Transverse colon (tissue), 4 donors: ENCODE measurements at places on chromosomes 13 and 19.

DNA sequence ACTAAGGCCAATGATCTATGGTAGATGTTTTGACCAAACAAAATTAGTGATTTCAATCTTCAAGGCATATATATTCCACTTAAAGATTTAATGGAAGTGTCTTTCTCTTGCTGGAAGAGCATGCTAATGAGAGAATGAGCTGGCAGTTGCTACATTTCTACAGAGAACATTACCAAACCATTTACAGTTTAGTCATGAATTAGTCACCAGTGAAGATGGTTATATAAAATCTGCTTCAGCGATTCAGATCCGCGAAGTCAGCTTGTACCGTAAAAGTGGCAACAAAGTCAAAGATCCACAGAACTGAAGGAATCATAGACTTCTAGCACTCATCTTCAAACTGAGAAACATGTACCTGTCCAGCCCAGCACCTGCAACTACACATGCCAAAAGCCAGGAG lies 156.3 kb downstream of the SLITRK5 start:
- DNase-seq, result no peak

- no peak for DNase-seq
Observed at GRCh38 chr13:109274188-109274821, 512.1 kb downstream of the IRS2 start.

- DNase-seq, result peak; percentile 73
Observed at GRCh38 chr13:51955281-51955771, 55.9 kb downstream of the ATP7B start.

DNA sequence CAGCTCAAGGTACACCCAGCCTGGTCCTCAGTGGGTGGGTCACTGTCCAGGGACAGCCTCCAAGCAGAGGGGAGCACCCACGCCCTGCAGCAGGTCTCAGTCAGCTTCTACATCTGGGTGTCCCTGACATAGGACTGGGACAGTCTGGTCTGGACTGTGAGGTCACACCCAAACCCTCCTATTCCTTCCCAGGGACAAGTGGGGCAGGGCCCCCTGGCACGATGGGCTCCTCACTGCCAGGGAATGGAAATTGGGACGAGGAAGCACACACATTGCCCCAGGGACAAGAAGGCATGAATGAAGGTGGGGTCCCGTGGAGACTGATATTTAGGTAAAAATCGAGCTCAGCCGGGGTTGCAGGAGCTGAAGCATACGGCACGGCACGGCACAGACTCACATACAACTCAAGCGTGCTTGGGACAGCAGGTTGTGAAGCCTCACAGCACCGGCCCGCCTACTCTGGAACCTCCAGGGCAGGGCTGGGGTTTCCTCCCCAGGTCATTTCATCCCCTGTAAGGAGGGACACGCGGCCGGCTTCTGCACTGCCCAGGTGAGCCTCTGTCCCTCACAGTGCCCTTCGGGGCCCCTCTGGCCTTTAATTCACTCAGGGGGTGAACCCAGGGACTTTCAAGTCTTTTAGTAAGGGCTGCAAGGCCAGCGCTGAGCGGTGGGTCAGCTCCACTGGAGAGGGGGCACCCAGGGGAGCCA lies 3.5 kb downstream of the PNMA8B start:
- DNase-seq, result no peak

DNA sequence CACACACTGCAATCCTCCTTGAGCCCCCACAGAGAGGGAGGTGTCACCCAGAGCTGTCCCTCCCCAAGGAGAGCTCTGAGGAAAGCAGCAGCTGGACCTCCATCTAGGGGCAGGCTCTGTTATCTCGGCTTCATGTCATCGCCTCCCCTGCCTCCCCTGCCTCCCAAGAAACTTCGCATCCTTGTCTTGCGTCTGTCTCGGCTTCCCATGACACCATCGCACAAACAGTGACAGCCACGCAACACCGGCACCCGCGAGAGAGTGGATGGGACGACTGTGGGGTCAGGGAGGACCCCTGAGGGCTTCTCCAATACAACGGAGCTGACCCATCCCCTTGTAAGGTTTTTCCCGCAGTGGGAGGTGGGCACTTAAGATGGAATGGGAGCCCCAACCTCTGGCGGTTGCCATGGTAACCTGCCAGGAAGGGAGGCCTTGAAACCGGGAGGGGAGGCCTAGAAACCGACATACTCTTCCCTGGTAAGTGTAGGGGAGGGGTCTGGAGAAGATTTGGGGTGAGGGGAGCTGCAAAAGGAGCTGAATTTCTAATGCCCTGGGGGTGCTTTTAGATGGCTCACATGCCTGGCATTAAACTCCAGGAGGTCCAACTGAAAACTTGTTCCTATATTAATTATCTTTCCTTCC lies 16.3 kb downstream of the TLE2 start:
- no peak for DNase-seq

- DNase-seq, result no peak
Observed at GRCh38 chr19:48726556-48726955, 7.0 kb upstream of the MAMSTR start.

- no peak for DNase-seq
Observed at GRCh38 chr13:45932676-45933075, 81.1 kb upstream of the SIAH3 start.

GRCh38 chr19:47609906-47610894 lies 1.3 kb downstream of the BICRA start:
- peak; percentile 69 for DNase-seq

DNA sequence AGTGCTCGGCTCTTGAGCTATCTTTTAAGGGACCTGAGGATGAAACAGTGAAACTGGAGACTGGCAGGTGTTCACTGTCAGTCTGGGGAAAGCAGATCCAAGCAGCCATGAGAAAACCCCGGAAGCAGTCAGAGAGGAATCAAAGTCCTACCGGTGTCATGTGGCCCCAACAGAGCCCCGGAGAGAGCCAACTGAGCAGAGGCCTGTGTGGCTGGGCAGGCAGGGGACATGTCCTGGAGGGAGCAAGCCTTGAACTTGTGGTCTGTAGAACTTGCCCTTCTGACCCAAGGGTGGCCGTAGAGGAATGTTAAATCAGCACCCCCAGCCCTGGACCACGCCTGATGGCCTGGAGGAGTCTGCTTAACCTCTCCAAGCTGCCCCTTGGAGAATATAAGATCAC lies 113.7 kb upstream of the ZNF507 start:
- DNase-seq, result no peak

- no peak for DNase-seq
Observed at GRCh38 chr13:46663206-46664037, 110.5 kb downstream of the LRCH1 start.

DNA sequence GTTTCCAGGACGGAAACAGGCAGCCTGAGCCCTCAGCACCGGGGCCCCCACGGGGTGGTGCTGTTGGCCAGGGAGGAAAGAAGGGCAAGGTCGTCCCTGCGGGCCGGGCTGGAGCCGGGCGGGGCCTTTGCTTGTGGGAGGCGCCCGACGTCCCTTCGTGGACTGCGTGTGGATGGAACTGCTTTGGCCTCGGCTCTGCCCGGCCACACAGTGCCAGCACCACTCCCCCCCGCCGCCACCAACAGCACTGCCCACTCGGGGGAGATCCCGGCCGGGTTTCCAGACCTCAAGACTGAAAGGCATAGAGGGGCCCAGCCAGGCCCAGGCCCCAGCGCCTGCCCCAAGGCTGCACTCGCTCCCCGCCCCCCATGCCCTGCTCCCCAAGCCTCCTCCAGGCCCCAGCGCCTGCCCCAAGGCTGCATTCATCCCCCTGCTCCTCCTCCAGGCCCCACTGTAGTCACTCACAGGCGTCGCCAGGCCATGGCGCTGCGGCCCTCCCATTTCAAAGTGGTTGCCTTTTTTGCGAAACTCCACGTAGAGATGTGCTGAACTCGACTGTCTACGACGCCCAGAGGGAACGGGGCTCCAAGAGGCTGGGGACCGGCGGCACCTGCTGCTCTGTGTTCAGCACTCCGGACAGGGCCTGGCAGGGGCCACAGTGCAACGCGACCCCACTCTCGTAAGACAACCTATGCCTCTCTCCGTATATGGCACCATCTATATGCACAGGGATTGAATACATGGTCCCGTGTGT lies 22.5 kb downstream of the C13orf46 start:
- DNase-seq, result peak; percentile 91

DNA sequence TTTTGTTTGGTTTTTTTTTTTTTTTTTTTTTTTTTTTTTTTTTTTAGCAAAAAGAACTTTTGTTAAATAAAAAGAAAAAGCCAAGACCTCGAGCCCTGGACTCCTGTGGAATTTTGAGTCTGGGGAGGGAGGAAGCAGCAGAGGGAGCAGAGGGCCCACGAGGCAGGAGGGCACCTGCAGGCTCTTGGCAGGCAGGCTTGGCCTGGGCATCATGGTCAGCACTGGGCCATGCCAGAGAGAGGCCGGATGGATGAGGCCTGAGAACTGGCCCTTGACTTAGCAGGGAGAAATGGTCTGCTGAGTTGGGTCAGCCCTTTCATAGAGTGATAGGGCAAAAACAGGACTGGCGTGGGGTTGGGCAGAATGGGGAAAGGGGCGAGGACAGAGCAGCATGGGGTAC lies 100.4 kb downstream of the GPR12 start:
- DNase-seq, result no peak

DNA sequence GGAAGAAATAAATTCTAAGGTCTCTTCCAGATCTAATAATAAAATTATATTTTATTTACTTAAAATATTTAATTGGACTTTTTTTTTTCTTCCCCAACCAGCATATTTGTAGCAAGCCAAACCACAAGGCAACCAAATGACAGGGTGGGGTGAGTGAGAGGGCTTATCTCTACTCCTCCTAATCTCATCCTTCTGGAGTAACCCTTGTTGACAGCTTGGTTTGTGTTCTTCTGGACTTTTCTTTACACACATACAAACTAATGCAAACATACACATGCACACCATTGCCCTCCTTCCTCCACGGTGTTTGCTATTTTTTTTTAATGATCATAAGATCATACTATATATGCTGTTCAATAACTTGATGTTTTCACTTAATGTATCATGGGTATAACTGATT lies 383.1 kb downstream of the DLEU7 start:
- DNase-seq, result no peak

DNA sequence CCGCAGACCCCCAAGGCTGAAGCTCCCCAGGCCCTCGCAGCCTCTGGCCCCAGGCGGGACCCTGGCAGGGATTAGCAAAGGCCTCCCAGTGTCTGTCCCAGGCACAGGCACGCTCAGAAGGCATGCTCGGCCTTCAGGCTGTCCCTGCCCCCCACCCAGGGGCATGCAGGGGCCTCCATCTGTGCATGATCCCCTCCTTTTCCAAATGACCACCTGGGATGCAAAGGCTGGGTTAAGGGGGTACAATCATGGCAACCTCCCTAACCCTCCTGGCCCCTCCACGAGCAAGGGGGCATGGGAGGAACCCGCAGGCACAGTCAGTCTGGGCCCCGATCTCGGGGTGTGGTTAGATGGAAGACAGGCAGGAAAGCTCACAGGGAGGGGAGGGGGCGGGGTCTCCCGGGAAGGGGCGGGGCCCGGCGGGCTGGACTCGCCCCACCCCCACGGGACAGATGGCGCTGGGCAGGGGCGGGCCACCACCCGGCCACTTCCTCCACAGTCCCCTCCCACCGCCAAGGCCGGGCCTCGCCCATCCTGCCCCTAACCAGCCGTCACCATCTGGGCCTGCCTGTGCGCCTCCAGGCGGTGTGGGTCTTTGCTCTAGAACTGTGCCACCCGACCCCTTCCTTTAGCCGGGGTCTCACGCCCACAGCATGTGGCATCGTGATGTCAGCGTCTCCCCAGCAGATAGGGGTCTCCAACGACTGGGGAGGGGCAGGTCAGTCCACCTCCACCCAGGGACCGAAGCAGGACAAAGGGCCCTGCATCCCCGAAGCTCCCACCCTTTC lies 7.0 kb upstream of the REXO1 start:
- DNase-seq, result peak; percentile 96

DNA sequence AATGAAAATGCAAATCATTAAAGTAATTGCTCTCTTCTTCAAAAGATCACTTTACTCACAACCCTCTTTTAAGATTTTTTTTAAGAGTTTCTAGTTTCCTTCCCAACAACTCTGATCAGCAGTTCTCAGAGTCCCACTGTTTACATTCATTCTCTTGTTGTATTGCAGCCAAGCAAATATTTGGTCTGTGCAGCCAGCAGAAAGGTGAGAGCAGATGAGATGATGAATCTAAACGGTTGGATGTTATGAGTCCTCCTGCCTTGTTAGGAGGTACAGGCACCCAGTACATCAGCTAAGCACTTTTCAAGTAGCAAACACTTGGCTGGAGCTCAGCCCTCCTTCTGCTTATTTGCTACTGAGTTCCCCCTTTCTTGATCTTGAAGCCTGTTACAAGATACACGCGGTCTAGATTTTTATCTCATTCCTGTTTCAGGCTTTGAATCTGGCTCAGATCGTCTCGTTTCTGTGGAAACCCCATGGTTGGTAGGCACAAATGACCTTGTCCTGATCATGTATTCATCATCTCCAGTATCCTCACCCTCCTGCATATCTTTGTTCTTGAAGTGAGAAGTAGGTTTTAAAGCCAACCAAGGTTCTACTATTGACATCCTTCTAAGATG lies 300.7 kb downstream of the DCT start:
- no peak for DNase-seq

GRCh38 chr13:79678100-79678499 lies 197.1 kb downstream of the NDFIP2 start:
- DNase-seq, result no peak

- no peak for DNase-seq
Observed at GRCh38 chr13:26222520-26223046, 469 bp upstream of the RNF6 start.

DNA sequence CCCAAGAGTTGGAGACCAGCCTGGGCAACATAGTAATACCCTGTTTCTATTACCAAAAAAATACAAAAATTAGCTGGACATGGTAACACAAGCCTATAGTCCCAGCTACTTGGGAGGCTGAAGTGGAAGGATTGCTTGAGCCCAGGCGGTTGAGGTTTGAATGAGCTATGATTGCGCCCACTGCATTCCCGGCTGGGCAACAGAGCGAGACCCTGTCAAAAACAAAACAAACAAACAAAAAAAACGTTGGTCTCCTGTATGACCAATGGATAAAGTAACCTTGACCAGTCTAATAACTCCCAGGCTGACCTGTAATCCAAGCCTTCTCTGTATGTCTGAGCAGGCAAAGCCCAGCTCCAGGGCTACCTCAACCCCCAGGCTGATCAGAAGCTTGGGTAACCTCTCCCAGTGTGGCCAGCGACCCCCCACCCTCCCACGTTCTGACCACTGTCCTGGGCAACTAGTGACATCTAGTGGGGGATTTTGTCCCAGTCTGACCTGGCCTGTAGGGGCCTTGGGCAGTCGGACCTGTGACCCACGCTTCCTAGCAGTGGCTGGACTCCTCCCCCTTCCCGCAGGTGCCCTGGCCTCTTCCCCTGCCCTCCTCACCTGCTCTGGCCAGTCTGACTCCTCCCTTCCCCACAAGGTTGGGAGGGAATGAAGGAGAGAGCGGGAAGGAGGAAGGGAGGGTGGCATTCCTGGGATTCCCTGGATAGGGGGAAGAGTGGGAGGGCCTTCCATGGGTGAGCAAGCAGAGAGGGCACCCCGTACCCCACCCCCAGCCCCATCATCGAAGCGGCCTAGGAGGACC lies 1.0 kb upstream of the BCAM start:
- DNase-seq, result peak; percentile 40

GRCh38 chr19:18672606-18673337 lies 10.7 kb upstream of the CRTC1 start:
- no peak for DNase-seq

DNA sequence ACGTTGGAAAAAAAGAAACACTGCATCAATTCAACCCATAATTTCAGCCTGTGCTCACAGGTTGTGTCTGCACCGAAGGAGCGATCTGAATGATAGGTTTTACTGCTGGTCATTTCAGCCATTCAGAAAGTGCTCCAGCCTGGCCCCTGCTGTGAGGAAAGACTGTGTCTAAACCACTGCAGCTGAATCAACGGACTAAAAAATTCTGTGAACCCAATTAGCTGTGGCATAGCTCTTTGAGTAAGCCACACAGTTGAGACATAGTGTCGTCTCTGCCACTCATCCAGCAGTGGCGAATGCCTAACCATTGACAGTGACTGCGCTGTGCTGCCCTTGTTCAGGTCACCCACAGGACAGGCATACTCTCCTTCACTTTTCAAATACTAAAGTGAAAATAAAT lies 179.8 kb downstream of the COG6 start:
- no peak for DNase-seq
